ENCODE measurements at places on chromosomes 5 and 9.

DNA sequence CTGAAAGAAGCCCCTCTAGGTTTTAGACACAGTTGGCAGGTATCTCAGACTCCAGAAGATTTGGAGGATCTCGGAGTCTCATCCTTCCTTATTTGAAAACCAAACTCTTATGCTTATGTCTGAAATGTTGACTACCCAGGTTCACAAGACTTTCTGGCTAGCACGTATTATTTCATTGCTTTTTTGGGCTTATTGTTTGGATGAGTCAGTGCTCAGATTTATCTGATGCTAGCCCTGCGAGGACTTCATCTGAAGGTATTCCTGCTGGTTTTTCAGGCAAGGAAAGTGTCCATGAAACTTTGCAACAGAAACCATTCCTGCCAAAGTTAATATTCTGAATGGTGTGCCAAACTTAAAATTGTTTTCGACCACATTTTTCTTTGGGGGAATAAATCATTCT is 8.5 kb downstream of the OSTF1 start:
- no peak for DNase-seq

- no peak for DNase-seq
These were observed 31.5 kb downstream of the VAV2 start for GRCh38 chr9:133960568-133961129.

DNA sequence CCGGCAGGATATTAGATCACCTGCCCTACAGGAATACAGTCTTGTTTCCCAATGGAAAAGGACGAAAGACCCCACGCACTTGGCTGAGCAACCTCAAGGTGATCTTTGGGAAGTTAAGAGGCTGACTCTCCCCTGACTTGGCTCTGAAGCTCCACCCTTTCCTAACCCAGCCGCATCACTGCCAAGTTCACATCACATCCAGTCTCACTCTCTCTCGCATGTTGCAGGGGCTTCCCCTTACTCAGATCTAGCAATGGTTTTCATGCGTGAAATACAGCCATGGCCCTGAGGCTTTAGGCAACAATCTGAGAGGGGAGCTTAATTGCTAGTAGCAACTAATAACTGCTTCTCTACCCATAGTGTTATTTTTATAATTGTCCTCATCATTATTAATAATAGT is 211.6 kb downstream of the DOCK8 start:
- no peak for DNase-seq

DNA sequence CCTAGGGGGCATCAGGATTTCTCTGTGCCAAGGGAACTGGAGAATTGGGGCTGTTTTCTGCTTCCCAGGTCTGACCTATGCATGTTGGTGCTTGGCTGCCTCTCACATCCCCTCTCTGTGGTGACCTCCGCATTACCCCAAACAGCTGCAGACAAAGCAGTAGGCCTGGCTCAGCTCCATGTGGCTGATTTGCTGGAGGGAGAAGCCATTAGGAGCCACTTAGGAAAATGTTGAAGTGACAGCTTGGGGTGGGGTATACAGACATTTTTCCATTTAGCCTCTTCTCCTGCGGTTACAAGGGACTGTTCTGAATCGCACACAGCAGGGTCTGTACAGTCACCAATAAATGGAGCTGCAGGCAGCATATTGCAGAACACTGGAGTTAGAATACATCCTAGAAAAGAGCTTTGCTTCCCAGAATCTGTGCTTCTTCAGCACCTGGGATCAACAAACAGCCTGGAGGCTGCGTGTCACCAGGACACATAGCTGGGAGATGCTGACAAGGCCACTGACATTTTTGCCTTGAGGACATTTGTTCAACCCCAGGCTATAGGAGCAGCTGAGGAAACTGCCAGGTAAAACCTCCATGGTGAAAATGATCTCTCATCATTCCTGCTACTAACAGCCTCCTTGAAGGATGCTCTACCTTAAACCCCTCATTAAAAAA is 335.3 kb downstream of the DIRAS2 start:
- no peak for DNase-seq

GRCh38 chr5:132394667-132395259 is 25.3 kb downstream of the SLC22A5 start:
- no peak for DNase-seq

GRCh38 chr5:58717303-58718007 is 134.6 kb downstream of the RAB3C start:
- no peak for DNase-seq

DNA sequence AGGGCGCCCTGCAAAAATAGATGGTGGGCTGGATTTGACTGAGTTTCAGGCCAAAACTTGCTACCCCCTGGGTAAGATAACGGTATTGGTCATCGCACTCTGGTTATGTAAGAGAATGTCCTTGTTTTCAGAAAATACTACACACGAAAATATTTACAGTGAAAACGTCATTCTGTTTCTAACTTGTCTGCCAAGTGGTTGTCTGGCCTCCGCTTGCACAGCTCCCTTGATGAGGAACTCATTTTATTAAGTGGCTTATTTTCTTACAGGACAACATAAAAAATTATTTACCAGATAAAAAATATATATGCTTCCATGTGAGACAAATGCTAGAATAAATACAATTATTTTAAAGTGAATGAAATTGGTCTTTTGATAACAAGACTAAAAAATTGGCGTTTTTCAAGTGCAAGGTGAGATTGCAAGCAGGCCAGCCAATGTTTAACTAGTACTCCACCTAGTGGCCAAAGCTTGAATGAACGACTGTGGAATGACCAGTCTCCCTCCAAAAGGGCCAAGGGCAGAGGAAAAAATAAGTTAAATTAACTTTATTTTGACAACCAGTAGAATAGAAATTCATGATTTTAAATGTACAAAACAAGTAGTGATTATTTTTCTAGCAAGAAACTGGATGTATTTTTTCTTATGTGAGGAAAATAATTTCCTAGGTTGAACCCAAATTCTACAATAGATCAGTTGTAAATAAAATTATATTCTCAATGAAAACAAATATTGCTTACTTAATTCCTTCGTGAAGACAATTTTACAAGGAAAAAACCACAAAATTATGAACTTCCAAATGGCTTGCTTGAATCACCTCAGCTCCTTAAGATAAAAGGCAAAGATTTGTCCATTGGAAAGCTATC is 93.2 kb downstream of the ZFAND5 start:
- DNase-seq, result no peak

GRCh38 chr9:131027048-131027871 is 18.3 kb downstream of the LAMC3 start:
- DNase-seq, result no peak

GRCh38 chr9:91451431-91452270 is 28.0 kb upstream of the NFIL3 start:
- DNase-seq, result no peak

GRCh38 chr5:33381243-33381642 is 59.5 kb upstream of the TARS1 start:
- no peak for DNase-seq

- DNase-seq, result no peak
These were observed 11.8 kb downstream of the RAB24 start for GRCh38 chr5:177291735-177292134.

DNA sequence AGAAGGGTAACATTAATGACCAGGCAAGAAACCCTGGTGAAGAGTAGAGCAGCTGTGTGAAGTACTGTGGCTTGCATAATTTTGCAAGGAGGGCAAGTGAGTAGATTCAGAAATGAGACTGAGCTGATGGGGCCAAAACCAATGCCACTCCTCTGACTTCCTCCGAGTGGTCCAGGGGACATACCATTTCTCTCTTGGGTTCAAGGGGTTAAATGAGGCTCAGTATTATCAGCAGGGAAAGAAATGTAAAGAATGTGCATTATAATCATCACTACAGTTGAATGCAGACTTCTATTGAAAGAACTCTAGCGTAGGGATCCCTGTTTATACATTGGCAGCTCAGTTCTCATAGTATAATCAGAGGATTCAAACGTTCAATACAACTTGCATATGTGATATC is 9.9 kb downstream of the POLR3G start:
- no peak for DNase-seq

DNA sequence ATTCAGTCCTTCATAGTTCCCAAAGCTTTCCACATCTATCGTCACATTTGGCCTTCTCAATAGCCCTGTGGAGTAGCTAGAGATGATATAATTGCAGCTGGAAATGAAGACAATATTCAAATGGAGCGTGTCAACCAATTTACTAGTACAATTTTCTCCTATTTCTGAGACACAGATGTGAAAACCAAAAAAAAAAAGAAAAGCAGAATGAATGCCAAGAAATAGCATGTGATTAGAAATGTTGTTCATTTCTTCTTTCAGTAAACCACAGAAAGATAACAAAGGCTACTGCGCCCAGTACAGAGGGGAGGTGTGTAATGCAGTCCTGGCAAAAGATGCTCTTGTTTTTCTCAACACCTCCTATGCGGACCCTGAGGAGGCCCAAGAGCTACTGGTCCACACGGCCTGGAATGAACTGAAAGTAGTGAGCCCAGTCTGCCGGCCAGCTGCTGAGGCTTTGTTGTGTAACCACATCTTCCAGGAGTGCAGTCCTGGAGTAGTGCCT is 99.0 kb downstream of the MUSK start:
- no peak for DNase-seq

DNA sequence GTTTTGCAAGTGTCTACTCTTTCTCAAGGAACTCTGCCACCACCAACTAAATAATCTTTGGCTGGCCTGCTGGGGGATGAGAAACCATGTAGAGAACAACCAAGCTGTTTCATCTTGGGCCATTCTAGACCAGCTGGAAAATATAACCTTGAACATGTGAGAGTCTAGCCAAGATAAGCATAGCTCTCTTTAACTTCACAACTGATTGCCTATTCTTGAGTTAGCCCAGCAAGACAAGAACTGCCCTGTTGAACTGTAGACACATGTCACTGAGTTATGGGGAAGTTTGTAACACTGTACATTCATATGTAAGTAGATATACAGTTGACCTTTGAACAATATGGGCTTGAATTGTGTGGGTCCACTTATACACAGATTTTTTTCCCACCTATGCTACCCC is 44.4 kb downstream of the NUP155 start:
- no peak for DNase-seq

DNA sequence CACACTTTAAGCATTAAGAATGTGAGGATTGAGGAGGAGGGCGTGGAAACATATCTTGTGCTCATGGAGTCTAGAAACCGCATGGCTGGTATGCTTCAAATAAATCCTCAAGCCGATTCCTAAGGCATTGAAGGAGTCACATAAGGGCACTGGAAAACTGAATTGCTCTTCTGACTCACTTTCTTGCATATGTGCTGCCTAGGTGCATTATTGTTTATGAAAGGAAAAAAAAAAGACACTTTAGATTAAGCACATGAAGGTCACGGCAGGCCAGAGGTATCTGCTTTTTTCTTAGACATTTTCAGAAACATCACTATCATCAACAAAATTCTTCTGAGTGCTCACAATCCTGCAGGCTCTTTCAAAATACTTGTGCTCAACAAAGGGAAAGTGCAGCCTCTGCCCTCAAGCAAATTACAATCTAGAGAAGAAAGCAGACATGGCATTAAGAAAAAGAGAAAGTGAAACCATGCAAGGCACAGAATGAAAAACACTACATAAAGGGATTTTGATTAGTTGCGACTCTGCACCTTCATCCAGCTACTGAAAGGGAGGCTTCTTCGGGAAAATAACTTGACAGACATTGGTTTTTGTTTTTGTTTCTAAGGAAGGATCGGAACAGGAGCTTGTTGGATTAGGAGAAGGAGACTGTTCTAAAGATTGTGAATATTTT is 2117.6 kb downstream of the MAT2B start:
- DNase-seq, result no peak

DNA sequence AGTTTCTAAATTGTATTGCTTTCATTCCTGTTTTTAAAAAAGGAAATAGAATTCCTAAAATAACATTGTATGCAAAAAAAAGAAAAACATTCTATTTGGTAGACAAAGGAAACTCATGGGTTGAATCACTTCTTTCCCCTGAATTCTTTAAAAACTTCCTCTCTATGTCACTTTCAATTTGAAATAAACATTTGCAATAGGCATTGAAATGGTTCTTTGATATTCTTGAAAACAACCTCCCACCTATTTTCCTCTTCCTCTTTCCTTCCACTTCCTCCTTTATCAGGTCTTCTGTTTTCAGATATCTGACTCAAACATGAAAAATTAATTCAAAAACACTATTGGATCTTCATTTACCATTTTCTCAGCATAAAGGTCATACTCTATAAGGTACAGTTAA is 442.0 kb upstream of the MEF2C start:
- DNase-seq, result no peak

DNA sequence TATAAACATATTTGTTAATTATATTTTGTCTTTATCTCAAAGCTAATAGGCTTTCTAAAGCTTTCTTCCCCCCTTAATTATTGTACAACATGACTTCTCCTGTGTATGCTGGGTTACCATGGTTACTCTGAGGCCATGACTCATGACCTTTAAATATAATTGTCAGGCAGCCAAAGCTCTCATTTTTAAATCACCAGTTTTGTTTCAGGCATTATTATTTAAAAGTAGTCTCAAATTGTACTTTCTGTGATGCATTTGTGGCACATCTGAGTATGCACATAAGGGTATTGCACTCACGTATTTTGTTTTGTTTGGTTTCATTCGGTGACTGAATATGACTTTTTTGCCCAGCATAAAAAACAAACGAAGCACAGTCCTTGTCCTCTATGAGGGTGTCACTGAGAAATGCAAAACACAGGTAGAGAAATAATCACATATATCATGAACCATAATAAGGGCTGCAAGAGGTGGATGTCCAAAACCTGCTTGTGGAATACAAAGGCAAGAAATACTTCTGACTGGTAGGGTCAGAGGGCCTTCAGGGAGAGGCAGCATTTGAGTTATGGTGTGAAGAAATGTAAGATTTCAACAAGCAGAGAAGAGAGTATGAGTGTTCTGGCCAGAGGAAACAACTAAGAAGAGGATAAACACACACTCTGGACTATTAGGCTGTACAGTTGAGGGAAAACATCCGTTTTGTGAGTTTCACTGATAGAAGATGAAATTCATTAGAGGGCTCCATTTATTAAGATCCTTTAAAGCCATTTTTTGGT is 2.1 kb downstream of the CCDC192 start:
- no peak for DNase-seq

DNA sequence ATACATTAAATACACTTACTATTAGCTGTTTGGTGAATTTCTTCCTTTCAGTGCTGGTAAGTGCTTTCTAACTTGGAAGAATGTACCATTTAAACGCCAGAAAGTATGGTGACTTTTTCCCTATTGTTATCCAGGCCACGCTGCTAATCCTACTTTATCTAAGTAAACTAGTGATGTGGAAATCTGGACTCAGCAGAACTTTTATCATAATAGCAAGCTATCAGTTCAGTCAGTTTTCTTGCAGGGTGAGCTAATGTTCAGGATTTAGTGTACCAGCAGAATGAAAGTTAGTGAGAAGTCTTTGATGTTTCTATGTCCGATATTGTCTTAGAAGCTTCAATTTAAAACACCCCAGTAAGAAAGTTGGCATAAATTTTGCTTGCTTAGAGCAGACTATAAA is 72.2 kb downstream of the HSD17B4 start:
- no peak for DNase-seq

- DNase-seq, result no peak
These were observed 25.3 kb downstream of the AP3B1 start for GRCh38 chr5:78269088-78269703.

Data from stimulated activated CD8-positive, alpha-beta memory T cell treated with anti-CD3 and anti-CD28 coated beads, Interleukin-15, amount 100 ng/mL, for 48 hours (primary cell).